ENCODE measurements at places on chromosomes 4 and X.

- DNase-seq = no peak
Observed at GRCh38 chr4:141395246-141395830, 174.6 kb downstream of the ZNF330 start.

GRCh38 chr4:183504930-183505610, at the start of gene ING2:
Gene ING2, plus strand, starts transcription at chr4:183505058. Its CDS starts 138 bp downstream, at chr4:183505196.
- no peak for DNase-seq

GRCh38 chr4:133131829-133132460, 17.1 kb upstream of the PCDH10 start:
- no peak for DNase-seq

- DNase-seq = no peak
Observed at GRCh38 chr4:845836-846251, 19.9 kb upstream of the CPLX1 start.

DNA sequence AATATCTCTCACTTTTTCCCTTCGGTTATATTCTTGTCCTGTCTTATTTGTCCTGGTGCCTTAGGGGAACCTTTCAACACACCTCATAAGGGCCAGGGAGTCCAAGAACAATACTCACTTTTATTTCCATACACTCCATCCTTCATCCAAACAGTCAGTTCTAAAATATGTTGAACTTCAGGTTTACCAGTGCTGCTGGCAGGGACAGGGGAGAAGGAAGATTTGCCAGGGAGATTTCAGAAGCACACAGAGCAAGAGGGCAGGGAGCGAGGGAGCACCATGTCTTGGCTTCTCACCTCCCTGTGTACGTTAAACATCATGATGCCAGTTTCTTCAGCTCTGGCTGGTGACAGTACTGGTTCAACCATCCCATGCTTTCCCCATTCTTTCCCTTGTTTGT, 631.1 kb upstream of the FAT1 start:
- no peak for DNase-seq

Data from NCI-H524 treated with DMSO at 0.1 percent for 48 hours (cell line).